A549 (cell line): ENCODE measurements at places on chromosomes 16 and 17.

- no peak for DNase-seq
These were observed 387 bp upstream of the SLC38A8 start for GRCh38 chr16:84042879-84043485.

DNA sequence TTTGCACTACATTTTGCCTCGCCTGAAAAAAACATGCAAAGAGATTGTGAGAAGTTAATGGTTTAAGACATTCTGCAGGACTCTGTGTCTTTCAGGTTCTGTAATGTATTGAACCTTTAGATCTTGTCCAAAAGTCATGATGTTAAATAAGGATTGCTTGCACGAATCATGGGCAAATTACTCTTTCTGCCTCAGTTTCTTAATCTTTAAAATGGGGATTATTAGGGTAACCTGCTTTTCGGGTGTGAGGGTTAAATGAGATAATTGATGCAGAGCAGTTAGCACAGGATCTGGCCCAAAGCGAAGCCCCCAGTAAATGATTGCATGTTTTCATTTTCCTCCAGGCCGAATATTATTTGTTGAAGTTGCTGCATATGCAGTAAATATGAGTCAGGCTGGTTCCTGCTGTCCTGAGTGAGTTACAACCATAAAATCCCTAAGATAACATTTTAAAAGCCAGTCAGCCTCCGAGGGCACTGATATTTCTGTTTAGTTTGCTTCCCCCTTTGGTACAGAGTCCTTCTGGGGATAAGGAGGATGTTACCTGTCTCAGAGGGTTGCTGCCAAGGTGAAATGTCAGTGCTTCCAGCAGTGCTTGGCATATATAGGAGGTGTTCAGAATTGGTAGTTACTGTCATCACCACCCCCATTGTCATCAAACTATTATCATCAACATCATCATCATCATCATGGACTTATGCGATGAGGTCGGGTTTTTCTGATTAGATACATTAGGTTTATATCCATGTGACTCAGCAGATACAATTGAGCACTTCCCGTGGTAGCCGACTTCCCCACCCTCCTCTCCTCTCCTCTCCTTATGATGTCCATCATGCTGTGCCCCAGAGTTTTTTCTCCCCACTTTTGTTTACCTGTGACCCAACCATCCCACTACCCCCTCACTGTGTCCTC lies 20.6 kb upstream of the ARHGAP17 start:
- DNase-seq, result no peak

- no peak for DNase-seq
These were observed 47.8 kb upstream of the SLC47A1 start for GRCh38 chr17:19485800-19486340.

- no peak for DNase-seq
These were observed 56.5 kb downstream of the PIGL start for GRCh38 chr17:16273499-16273898.

DNA sequence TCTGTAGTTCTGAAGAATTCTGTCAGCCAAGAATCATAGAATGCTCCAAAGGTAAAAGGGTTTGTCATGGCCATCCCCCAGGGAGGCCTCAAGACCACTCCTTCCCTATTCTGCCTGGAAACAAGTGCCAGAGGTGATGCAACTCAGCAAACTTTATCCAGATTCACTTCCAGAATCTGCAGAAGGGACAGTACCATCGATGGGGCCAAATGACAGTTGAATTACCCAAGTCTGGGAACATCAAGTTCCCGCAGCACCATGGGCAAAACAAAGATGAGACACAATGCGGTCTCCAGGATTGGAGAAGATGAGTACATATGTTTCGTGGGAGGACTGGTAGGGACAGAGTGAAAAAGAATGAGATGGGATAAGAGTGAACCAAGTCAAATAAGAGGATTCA lies 13.7 kb upstream of the TAT start:
- no peak for DNase-seq

- no peak for DNase-seq
These were observed 9.9 kb downstream of the NR1D1 start for GRCh38 chr17:40090237-40091119.

- DNase-seq, result peak; percentile 64
These were observed at the start of gene NXPH3 for GRCh38 chr17:49575679-49576087. TSS of gene NXPH3 (plus strand) at chr17:49575871. CDS start at chr17:49576220, 349 bp downstream.

DNA sequence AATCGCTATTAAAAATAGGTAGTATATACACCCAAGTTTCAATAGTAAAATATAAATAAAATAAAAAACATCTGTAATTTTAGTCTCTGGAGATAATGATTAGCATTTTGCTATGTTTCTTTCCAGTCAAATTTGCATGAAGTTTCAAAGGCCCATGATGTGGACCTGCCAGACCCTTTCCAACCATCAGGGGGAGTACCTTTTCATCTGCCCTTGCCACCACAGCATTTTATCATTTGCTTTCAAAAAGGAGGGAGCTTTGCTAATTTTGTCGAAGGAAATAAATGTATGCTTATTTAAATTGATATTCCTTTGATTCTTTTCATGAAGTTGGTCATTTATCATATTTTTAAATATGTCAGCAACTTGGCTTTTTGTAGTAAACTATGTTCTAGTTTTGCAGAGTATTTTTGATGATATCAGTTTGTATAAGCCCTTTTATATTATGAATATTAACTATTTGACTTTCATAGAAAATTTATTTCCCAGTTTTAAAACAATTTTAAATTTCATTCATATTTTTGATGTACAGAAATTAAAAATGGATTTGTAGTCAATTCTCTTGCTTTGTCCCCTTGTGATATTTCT lies 115.2 kb upstream of the NETO2 start:
- peak; percentile 52 for DNase-seq

DNA sequence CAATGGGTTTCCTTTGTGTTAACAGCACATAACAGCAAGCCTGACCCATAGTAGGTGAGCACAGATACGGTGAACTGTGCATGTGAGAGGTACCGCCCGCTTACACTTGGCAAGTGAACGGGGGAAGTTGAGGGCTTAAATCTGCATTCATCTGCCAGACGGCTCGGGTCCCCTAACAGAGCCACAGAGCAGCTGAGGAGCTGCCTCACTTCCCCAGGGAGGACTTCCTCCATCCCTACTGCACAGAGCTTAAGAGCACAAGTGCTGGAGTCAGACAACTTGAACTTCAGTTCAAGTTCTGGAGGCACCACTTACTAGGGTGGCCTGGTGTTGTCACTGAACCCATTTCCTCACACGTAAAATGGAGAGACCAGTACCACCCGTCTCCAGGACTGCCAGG lies 13.4 kb downstream of the RAB5C start:
- DNase-seq, result no peak

DNA sequence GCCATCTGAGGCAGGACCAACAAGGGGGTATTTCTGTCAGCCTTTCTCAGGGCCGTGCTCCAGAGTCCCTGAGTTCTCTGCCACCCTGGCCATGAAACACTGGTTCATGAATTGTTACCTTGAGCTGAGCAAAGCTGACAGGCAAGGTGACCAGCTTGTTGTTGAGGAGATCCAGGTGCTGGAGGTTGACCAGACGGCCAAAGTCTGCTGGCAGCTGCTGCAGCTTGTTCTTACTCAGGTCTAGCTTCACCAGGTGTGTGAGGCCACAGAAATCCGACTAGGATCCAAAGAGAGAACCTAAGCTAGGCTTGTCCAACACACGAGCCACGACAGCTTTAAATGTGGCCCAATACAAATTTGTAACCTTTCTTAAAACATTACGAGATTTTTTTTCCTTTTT lies 4.7 kb downstream of the LRRC59 start:
- no peak for DNase-seq

- no peak for DNase-seq
These were observed 5.8 kb upstream of the HBZ start for GRCh38 chr16:146646-147045.

DNA sequence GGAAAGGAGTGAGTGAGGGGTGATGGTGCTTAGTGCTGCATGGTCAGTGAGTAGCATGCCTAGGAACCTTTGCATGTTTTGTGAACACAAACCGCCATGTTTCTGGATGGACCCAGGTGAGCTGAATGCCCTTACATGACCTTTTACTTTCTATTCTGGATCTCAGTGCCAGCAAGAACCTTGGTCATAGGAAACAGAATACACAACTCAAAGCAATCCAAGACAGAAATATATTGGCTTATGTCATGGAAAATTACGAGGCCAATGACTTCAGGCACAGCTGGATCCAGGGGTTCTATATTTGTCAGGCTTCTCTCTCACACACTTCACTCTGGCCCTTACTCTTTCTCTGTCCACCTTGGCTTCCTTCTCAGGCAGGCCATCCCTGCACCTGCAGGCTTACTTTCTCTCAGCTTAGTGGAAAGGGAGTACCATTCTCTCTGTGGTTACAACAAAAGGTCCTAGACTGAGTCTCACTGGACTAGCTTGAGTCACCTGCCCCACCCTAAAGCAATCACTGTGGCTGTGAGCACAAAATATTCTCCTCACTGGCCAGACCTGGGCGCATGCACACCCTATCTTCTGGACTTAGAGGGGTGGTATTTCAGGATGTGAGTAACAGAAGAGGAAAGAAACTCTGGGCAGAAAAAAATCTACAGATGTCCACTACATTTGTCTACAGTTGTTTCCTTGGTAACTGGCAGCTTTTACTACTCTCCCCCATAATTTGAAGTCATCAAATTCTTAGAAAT lies 20.4 kb upstream of the CPNE2 start:
- DNase-seq, result peak; percentile 44

DNA sequence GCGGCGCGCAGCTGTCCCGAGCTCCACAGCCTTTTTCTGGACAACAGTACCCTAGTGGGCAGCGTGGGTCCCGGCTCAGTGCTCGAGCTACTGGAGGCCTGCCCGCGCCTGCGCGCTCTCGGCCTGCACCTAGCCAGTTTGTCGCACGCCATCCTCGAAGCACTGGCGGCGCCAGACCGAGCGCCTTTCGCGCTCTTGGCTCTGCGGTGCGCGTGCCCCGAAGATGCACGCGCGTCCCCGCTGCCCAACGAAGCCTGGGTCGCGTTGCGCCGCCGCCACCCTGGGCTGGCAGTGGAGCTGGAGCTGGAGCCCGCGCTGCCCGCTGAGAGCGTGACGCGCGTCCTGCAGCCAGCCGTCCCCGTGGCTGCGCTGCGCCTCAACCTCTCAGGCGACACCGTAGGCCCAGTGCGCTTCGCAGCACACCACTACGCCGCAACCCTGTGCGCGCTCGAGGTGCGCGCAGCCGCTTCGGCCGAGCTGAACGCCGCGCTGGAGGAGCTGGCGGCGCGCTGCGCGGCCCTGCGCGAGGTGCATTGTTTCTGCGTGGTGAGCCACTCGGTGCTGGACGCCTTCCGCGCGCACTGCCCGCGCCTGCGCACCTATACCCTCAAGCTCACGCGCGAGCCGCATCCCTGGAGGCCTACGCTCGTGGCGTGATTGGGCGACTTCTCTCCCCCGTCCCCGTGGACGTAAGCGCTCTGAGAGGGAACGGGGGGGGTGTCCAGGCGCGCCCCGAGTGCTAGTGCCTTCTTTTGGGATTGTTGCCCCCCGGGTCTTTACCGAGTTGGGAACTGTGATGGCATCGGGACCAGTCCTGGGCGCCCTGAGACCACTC lies 1.2 kb upstream of the HSF4 start:
- DNase-seq, result no peak

GRCh38 chr17:48317732-48318131 lies 112.3 kb downstream of the SKAP1 start:
- DNase-seq, result no peak

DNA sequence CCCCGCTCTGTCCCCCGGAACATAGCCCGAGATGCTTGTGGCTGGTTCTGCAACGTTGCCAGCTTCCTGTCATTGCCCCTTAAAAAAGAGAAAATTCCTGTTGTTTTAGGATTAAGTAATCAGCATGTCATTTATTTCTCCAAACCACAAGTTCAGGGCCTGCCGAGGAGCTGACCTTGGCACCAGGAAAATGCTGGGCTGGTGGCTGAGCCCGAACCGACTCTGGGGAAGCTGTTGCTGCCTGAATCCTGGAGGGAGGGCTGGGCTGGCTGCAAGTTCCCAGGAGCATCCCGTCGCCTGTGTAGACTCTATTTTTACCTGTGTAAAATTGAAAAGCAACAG lies 130.9 kb upstream of the FOXF1 start:
- DNase-seq, result no peak

- peak; percentile 16 for DNase-seq
These were observed 41.1 kb upstream of the ERN1 start for GRCh38 chr17:64171041-64171440.

- no peak for DNase-seq
These were observed 179.5 kb downstream of the HAPSTR1 start for GRCh38 chr16:9270941-9271340.

GRCh38 chr16:10937068-10937859 lies 5.0 kb downstream of the DEXI start:
- DNase-seq, result no peak

- peak; percentile 21 for DNase-seq
These were observed at the start of gene HSD17B2 for GRCh38 chr16:82034981-82035612. TSS of gene HSD17B2 (plus strand) at chr16:82035253. CDS start at chr16:82035425, 172 bp downstream.

- DNase-seq, result peak; percentile 57
These were observed 1.5 kb upstream of the FBXL16 start for GRCh38 chr16:707062-707538.

DNA sequence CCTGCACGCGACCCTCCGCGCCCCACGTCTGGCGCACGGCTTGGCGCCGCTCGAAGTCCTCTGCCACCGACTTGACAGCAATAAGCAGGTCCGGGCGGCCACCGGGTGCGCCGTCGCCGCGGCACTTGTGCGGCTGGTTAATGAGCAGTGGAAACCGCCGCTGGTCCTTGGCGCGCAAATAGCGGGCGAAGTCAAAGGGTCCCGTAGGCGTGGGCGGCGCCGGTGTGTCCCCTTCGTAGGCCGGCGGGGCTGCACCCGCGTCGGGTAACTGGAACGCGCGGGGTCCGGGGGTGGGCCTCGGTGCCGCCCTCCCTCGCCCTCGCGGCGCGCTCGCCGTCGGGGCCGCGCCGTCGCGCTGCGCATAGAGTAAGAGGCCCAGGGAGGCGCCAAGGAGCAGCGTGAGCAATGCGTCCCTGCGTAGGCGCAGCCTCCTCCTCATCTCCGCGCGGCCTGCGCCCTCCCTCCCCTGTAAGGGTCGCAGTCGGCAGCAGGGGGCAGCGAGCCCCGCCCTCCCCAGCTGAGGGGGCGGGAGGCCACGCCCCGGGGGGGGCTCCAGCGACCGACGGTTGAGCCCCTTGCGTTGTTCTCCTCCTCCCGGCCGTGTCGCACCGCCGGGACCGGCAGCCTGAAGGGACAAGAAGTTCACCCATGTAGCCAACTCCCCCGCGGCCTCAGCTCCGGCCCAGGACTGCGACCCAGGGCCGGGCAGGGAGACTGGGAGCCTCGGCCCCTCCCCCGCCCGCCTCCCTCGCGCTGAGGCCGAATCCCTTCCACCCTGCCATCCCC lies 558 bp downstream of the B3GNT9 start:
- DNase-seq, result peak; percentile 62
